ENCODE measurements at places on chromosomes 3 and 15.
A peak's percentile ranks its signal among the peaks of the same experiment; 100 is the strongest.

GRCh38 chr3:133412183-133413132 lies 12.6 kb downstream of the BFSP2 start:
- DNase-seq: no peak

DNA sequence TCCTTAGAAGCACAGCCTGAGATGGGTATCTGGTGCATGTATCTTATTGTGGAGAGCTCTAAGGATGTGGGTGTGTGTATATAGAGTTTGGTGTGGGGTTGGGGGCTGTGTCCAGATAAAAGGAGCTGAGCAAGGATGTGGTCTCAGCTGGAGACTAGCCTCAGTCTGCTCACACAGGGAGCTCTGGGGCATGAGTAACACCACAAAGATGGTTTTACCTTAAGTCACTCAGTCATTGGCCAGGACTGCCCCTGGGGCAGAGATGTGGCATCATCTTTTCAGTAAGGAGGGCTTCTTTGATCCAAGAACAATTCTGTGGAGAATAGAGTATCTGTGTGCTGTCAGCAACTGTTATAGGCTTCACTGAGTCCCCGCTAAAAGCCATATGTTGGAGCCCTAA lies 163.4 kb upstream of the NUDT16 start:
- DNase-seq: no peak

- DNase-seq: peak; percentile 57
Observed at GRCh38 chr15:94174399-94174802, 57.0 kb upstream of the MCTP2 start.

DNA sequence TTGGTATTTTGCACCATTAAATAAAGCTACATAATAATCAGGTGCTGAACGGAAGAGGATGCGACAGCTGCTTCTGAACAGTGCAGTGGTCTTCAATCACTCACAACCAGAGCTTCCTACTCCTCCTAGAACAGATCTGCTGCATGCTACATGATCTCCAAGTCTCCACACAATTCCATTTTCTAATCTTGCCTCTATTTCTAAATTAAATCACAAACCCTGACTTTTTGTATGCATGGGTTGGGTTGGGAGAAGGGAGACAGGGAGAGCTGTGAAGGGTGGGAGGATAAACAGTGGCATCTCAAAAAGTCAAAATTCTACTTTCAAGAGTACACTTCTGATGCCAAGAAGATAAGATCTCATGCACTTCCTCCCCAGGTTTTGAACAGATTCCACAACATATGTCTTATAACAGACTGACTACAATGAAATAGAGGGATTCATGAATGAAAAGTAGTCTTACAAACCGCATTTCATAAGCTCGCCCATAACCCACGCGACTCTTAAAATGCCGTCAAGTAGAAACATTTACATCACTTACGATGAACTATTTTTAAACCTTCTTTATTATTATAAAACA lies 57.2 kb downstream of the CHSY1 start:
- DNase-seq: no peak

DNA sequence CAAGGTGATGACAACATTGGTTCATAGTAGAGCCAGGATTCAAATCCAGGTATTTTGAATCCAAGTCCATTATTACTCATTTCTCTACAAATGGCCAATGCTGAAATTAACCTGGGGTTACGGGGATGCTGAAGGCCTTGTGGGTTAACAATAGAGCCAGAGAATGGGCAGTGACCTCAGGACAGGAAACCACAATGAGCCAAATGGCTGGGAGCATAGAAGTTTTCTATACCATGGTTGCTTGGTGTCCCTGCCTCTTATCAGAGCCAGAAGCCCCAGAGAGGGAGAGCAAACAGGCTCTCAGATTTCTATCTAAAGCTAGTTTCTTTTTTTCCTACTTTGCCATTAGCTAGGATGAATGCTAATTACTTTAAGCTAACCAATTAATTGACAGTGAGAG lies 82.3 kb downstream of the TNIK start:
- DNase-seq: no peak

DNA sequence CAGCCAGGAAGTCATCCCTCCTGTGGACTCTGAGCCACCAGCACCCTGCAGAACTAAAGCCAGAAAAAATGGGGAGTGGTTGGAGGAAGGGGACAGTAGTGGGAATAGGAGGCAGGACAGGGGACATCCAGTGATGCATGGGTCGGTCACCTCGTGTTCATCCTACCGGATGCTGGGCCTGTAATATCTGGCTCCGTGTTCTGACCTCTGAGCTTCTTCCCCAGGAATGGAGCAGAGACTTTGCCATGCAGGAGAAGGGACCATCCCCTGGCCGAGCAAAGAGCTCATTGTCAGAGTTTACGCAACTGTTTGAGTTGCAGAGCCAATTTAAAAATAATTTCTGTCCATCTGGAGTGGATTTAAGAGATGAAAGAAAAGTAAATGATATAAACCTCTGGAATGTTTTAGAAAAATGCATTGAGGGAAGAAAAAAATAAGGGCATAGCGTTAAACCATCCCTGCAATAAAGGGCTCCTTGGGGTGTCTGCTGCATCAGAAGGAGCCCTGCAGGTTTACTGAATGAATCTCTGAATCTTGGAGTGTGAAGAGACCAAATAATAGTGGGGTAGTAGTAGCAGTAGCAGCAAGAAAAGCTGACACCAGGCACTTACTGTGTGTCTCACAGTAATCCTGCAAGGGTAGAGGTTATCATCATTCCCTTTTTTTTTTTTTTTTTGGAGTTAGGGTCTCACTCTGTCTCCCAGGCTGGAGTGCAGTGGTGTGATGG lies 70.9 kb downstream of the AAGAB start:
- no peak for DNase-seq

All from naive B cell (primary cell).